HFF-Myc (cell line): ENCODE measurements at places on chromosomes 7 and 10.
A peak's percentile ranks its signal among the peaks of the same experiment; 100 is the strongest.

DNA sequence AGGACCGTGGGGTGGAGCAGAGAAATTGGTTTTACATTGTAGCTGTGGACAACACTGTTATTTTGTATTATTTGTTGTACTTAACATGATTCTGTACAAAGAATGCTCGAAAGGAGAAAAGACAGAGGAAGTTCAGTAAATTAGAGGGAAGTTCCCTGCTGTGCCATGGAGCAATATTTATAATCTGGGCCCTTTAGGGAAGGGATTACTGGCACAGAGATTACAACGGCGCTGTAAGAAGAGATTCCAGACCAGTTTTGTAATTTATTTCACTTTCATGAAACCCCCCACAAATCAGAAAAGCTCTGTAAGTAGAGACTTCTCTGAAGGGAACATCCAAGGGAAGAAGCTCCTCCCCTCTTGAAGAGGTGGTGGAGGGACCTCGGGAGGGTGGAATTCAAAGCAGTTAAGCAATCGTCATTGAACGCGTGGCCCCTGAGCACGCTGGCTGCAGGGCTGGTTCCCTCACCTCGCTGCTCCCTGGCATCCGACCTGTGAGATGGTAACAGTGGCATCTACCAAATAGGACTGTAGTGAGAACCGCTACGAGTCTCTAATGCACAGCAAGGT, 113.5 kb downstream of the KLF6 start:
- DNase-seq = no peak

- no peak for DNase-seq
Observed at GRCh38 chr7:44534501-44534900, 6.6 kb downstream of the NPC1L1 start.

- DNase-seq = no peak
Observed at GRCh38 chr7:83271212-83272099, 108.8 kb upstream of the PCLO start.

- DNase-seq = no peak
Observed at GRCh38 chr10:71598621-71599055, 120.9 kb downstream of the C10orf105 start.

GRCh38 chr7:105810556-105810955, 65.8 kb downstream of the ATXN7L1 start:
- no peak for DNase-seq

- no peak for DNase-seq
Observed at GRCh38 chr7:148882192-148882591, 1.9 kb downstream of the EZH2 start.

GRCh38 chr10:111543854-111544253, 467.0 kb downstream of the ADRA2A start:
- DNase-seq = no peak

DNA sequence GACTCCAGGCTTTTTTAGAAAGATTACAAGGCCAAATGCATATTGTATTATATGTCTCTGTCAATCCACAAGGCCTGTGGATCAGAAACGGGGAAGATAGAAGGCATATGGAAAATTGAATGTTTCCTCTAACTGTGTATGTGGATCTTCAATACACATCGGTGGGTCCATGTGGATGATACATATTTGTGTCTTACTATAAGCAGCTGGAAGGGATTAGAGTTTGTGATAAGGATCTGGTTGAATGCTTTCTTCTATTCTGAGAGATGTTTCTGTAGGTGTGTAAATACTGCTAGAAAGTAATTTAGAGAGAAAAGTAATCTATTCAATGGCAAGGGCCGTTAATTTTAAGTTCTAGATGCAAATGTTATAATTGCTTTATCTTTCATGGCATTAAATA, 137.8 kb upstream of the AKR1E2 start:
- no peak for DNase-seq

DNA sequence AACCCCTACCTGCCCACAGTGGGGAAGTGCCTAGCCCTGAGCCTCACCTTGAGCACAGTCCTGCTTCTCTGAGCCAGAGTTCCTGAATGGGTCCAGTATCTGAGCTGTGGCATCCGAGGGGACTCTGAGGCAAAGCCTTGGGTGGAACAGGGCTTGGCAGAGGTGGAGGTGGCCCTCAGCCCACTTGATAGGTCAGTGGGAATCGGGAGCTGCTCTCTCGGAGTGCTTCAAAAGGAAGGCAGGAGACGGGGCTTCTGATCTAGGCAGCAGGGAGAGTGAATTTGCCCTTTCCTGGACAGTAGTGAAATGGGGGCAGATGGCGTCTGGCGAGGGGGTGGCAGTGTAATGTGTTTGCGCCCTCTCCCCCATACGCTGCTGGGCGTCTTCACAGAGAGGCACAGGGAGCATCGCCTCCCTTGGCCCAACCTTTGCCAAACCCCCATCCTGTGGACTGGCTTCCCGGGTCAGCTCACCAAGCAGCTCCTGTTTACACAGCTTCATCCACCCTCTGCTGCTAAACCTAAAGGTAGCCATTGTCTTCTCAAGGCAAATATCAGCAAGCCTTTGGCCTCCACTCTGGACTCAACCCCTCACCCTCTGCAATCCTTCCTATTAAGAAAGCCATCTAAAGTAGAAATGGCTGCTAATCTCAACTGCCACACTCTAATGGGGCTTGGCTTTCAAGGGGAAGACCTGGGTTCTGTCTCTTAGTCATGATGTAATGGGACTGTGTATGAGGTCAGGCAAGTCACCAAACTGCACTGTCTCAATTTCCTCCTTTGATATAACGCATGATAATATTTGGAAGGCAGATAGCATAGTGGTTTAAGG, 21.1 kb upstream of the VDAC2 start:
- DNase-seq = no peak

GRCh38 chr7:131329176-131329570, 1.5 kb downstream of the MKLN1 start:
- no peak for DNase-seq

- no peak for DNase-seq
Observed at GRCh38 chr10:33712825-33713224, 378.4 kb upstream of the NRP1 start.

DNA sequence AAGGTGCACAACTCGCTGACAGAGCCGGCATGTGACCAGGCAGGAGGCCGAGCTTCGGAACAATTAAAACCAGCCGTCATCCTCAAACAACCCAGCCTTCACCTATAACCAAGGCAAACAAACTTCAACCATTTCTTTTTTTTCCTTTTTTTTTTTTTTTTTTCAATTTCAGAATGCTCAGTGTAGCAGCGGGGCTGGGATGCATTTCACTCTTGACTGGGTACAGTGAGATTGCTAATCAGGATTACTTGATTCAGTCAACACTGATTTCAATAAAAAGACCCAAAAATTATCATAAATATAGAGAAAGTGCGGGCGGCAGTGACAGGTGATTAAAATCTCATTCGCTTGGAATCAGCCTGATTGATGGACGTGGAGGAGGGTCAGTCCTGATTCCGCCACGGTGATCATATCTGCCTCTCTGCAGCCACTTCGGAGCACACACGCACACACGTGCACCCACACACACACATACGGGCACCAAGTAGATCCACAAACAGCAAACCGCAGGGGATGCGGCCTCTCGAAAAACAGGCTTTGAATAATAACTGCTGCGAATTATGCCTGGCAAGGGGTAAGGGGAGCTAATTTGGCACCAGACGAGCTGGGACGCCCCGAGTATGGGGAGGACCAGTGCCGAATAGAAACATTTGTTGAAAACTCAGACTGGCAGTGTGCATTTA, 31.2 kb downstream of the EBF3 start:
- no peak for DNase-seq

- DNase-seq = no peak
Observed at GRCh38 chr7:129607471-129608120, 3.9 kb upstream of the NRF1 start.

DNA sequence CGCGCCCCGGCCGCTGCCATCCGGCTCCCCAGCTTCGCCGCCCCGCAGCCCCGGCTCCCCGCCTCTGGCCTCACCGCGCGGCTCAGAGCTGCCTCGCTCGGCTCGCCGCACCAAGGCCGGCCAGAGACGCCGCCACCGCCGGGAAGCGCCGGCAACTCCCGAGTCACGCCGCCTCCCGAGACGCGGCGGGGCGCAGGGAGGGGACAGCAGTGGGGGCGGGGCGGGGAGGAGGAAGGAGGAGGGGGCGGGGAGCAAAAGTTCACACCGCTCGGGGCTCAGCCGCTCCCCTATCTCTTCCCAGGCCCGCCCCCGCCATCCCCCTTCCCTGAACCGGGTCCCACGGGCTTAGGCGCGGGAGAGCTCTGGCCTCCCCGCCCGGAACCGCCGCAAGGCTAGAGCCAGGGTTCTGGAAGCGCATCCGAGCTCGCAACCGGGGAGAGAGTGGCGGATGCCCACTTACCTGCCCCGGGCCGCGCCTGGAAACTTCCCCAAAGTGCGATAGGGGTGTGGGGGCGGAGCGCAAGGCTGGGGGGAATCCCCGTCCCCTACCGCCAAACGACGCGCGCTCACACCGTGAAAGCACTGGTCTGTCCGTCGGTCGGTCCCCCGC, 1.0 kb downstream of the CHST15 start:
- DNase-seq = no peak

- no peak for DNase-seq
Observed at GRCh38 chr7:130135208-130136205, 65.2 kb downstream of the KLHDC10 start.

- no peak for DNase-seq
Observed at GRCh38 chr10:132808383-132809231, 22.7 kb upstream of the NKX6-2 start.

GRCh38 chr10:34049887-34050286, 715.4 kb upstream of the NRP1 start:
- no peak for DNase-seq

GRCh38 chr7:98352621-98353020, 48.3 kb downstream of the BAIAP2L1 start:
- DNase-seq = peak; percentile 90

- no peak for DNase-seq
Observed at GRCh38 chr7:158536871-158537515, 50.6 kb downstream of the PTPRN2 start.

- DNase-seq = no peak
Observed at GRCh38 chr7:81605493-81605892, 164.4 kb downstream of the HGF start.

GRCh38 chr10:104146882-104147281, 24.9 kb downstream of the SFR1 start:
- DNase-seq = no peak

DNA sequence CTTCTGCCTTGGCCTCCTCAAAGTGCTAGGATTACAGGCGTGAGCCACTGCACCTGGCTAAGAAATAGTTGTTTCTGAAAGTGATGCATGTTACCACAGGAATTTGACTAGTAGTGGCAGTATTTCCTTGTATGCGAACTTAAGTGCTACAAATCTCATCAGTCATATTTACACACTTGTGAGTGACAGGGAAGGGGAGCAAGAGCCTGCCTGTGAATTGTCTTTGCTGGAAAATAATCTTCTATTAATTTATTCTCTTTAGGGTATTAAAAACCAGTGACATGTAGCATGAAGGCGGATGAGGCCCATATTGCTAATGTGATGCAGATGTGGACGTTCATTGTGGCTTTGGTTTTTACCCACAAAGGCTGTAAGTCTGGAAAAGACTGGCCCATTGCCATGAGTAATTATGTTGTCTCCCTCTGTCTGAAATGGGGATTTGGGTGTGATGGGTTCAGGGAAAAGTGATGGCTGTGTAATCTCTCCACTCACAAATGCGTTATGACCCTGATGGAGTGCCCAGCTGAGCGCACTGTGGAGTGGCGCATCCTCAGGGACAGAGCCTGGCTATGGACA, 97.6 kb downstream of the CCNY start:
- DNase-seq = peak; percentile 82

GRCh38 chr7:134368851-134369544, 52.3 kb upstream of the SLC35B4 start:
- no peak for DNase-seq

DNA sequence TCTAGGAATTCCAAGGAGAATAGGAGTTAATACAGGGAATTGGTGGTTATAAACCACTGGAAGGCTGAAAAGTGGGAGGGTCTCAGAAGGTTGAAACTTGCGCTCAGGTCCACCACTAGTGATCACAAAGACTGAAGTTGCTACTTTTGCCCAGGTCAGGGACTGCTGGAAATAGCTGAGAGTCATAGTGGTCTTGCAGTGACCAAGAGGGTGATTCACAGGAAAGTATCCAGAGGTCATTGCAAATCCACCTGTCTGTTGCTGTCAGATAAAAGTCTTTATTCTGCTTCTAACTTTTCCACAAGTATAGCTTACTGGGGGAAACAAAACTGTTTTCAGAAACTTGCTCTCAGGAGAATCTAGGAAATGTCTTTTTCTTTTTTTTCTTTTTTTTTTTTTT, 211.5 kb upstream of the PRSS1 start:
- no peak for DNase-seq

- no peak for DNase-seq
Observed at GRCh38 chr7:6500691-6501090, 50.6 kb downstream of the GRID2IP start.

- no peak for DNase-seq
Observed at GRCh38 chr7:17101207-17101696, 197.2 kb upstream of the AHR start.
